ENCODE measurements at places on chromosomes 7 and 10. TPM values are rescaled to one million over a fixed set of nuclear protein-coding genes. Genes with fewer than 3 reads are reported as not detected.

The CDHR1 gene
- total RNA-seq = not detected

The STEAP2 gene
- total RNA-seq = 17.5 TPM

The IL6 gene
- not detected for total RNA-seq

The ATRNL1 gene
- total RNA-seq = 0.72 TPM

The IQUB gene
- 0.55 TPM for total RNA-seq

DNA sequence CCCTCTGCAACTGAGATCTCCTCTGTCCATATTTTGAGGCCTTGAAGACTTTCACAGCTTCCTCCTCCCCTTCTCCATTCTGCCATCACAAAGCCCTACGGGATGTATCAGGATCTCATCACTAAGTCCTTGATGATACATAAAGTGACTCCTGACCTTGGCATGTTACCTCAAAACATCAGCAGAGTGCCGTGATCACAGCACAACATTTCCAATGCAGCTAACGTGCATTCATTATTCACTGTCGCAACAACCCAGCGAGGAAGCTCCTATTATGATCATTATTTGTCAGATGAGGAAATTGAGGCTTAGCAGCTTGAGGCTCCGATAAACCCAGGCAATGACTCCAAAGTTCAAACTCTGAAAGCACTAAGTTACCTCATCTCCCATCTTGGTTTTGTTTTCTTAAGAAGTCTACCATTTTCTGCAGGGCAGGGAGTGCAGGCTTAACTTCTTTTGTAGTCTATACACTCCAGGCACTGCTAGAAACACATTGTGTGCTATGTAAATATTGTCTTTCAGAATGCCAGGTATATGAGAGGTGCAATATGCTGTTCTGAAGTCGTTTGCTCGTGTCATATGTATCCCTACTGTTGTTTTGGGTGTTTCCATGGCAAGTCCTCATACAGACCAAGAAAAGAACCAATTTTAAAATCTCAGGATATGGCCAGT lies 80.6 kb upstream of the C1QL3 start:
- no peak overlapping the region for H3K27ac ChIP-seq
- H3K27me3 ChIP-seq = no peaks in the 10 kb centered on the region
- no peak overlapping the region for H3K4me3 ChIP-seq
- H3K4me1 ChIP-seq = no peaks in the 10 kb centered on the region
- no peaks in the 10 kb centered on the region for H3K36me3 ChIP-seq
- DNase-seq = no peak

- H3K36me3 ChIP-seq = no peaks in the 10 kb centered on the region
- no peak overlapping the region for H3K27ac ChIP-seq
- peaks cover 11% of the 10 kb centered on the region for H3K4me1 ChIP-seq
- peak; percentile 92 for DNase-seq
- no peak overlapping the region for H3K4me3 ChIP-seq
Measured at GRCh38 chr7:44291066-44291732, 34.2 kb downstream of the CAMK2B start.

DNA sequence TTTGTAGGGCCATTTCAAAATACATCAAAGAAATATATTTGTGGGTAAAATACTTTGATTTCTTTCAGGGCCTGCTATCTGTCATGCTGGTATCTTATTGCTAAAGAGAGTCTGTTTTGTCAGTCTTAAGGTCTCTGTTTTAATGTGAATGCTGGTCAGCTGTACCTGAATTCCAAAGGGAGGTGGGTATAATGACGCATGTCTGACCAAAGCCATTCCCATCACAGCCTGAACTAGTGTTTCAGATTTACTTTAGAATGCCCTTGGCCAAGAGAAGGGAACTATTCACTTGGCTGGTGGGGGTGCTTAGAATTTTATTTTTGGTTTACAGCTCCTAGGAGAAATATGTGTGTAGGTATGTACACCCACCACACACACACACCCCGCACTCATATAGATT lies 30.6 kb upstream of the MYL10 start:
- no peak overlapping the region for H3K27ac ChIP-seq
- no peaks in the 10 kb centered on the region for H3K4me1 ChIP-seq
- H3K4me3 ChIP-seq = no peak overlapping the region
- no peaks in the 10 kb centered on the region for H3K36me3 ChIP-seq
- no peak for DNase-seq
